Germinal center (tissue), 1 donor: ENCODE measurements at places on chromosomes 7 and 10.

- no peak for DNase-seq
Measured at GRCh38 chr7:84908196-84908793, 278.6 kb downstream of the SEMA3D start.

DNA sequence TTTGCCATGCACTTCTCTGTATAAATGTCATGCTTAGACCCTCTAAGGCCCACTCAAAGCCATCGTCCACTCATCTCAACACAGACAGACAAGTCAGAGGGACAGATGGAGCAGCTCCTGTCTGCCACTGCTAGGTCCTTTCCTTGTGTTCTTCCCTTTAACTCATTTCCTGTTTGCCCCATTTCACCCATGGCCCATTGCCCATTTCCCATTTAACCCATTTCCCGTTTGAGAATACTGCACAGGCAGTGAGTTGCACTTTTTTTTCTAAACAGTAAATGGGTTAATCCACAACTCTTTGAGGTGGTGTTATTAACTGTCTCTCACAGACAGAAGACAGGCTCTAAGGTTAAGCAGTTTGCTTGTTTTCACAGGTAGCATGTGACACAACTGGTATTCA lies 179.3 kb downstream of the NPSR1 start:
- DNase-seq: no peak

- DNase-seq: no peak
Measured at GRCh38 chr10:6232846-6233724, 30.4 kb downstream of the PFKFB3 start.

- no peak for DNase-seq
Measured at GRCh38 chr7:83502636-83503035, 146.3 kb downstream of the SEMA3E start.

- no peak for DNase-seq
Measured at GRCh38 chr10:61882621-61883370, 18.7 kb upstream of the ARID5B start.

GRCh38 chr7:70734411-70734810 lies 397.5 kb upstream of the GALNT17 start:
- DNase-seq: no peak

- DNase-seq: no peak
Measured at GRCh38 chr7:40571796-40572195, 437.0 kb downstream of the SUGCT start.

DNA sequence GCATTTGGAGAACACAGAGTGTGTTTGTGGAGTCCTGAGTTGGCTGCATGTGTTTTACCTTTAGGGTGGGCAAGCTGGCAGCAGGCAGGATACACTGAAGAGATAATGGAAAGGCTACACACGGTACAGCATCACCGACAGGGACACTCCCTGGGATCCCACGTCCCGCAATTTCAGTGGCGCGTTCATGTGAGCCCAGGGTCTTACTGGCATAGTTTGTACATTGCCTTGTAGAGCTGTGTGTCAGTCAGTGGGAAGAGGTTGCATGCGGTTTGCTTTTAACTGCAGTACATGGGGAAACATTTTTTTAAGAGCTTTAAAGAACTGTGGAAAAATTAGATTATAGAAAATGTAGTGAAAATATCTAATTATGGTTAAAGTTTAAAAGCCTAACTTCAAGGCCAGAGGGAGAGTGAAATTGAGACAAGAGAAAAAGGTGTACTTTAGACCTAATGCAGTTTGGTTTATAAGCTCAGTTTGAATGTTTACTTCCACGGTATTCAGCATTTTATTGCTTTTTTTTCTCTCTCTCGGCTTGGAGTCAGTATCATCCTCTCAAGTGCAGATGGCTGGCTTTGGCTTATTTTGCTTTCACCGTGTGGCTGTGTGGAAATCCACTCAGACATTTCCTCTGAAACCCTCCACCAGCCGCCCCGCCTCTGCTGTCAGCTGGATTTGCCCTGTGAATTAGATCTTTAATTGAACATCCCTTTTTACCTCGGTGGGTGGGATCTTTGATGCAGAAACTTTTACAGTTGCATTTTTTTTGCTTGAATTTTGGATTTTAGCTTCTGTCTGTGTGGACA lies 364.2 kb upstream of the COBL start:
- no peak for DNase-seq

GRCh38 chr10:85597006-85597405 lies 769.6 kb downstream of the GRID1 start:
- no peak for DNase-seq

DNA sequence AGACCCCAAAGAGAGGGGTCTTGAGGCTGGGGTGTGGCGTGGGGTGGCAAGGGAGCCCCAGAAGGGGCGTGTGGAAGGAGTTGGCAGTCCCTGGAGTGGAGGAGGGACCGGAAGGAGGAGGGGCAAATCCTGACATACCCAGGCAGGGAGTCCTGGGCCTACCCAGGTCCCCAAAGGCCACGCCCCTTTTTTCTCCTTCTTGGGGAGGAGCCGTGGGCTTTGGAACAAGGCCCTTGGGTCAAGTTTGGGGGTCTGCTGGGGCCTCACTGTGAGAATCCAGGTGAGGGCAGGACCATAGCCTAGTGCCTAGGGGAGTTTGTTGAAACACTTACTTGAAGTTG lies 1.2 kb upstream of the SMARCD3 start:
- no peak for DNase-seq

GRCh38 chr7:45099891-45100760 lies 11.4 kb upstream of the NACAD start:
- DNase-seq: no peak

GRCh38 chr10:48545462-48546145 lies 59.3 kb downstream of the ARHGAP22 start:
- no peak for DNase-seq

DNA sequence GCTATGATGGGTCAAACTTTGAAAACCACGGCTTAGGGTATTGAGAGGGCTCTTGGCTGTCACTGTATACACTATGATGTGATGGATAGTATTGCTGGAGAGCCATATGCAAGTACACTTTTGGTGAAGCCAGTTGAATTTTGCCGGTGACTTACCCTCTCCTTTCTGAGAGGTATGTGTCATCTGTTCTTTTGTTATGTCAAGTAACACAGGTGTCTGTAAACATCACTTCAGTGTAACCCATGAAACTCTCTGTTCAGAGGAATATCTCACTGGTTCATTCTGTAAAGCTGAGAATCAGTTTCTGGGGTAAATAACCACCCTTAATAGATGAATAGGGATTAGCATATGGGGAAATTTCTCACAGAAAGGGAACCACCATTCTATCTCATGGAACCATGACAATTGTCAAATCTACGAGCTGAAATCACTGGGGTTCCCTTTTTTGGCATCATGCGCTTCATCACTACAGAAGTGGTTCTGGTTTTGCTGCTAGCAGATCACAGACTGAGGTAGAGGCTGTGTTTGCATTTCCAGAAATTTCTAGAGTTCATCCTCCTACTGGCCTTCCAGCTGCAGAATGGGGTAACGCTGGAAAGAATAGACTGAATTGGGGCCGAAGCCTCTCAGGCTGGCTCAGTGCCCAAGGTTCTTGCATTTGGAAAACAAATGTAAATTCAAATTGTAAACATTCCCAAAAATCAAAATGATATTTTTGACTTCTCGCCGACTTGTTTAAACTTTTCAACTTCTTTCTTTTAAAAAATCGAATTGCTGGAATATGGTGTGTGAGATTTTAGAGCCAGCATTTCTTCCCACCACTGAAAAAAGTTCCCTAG lies 83.3 kb upstream of the CREB5 start:
- DNase-seq: no peak

- no peak for DNase-seq
Measured at GRCh38 chr7:75916685-75917634, 2.0 kb downstream of the POR start.

- DNase-seq: no peak
Measured at GRCh38 chr10:51532044-51532443, 167.4 kb downstream of the CSTF2T start.

- no peak for DNase-seq
Measured at GRCh38 chr7:75798770-75799169, 14.8 kb downstream of the CCL24 start.

DNA sequence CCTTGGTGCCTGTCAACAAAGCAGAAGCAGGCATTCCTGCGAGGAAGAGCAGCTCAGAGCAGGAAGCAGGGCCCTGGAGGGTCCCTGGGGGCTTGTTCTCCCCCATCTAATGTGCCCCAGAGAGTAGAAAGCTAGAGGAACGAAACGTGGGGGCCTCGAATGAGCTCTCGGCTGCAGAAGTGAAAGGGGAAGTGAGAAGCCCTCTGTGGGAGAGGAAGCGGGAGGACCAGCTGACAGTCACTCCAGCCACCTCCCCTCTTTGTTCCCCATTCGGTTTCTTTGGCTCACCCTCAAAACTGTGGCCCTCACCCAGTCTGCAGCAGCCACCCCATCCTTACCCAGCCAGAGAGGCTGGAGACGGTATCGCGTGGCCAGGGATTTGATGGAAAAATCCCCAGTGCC lies 25.0 kb downstream of the C10orf105 start:
- peak; percentile 89 for DNase-seq
